DMS79 (cell line): ENCODE measurements at places on chromosomes 3 and 15.

DNA sequence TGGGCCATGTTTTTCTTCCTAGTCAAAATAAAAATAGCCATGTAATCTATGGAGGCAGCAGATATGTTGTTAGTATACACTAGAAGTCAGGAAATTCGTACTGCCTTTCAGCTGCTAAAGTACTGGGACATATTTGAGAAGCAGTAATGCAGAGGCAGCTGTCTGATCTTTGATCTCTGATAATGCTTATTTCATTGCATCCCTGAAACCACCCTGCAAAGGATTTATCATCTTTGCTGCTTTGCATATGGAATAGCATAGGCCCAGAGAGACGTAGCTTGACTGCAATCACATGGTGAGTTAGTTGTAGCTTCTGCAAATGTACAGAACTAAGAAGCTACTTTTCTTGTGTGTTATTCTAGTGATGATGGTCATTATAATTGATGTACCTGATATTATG is 52.4 kb downstream of the RBM6 start:
- no peak for DNase-seq

DNA sequence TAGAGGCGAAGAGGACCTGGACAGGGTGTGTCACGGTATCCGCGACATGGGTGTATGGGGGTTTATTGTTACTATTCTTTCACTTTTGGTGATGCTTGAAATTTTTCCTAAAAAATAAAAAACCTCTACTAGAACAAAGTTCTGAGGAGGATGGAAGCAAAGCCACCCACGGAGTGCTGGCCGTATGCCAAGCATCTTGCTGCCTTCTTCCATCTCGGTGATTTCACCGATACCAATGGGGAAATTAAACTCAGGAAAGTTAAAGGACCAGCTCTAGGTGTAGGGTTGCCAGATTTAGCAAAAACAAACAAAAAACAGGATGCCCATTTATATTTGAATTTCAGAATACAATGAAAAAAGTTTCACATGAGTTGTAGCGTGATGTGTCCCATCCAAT is 33.9 kb downstream of the SMAD6 start:
- DNase-seq = no peak

DNA sequence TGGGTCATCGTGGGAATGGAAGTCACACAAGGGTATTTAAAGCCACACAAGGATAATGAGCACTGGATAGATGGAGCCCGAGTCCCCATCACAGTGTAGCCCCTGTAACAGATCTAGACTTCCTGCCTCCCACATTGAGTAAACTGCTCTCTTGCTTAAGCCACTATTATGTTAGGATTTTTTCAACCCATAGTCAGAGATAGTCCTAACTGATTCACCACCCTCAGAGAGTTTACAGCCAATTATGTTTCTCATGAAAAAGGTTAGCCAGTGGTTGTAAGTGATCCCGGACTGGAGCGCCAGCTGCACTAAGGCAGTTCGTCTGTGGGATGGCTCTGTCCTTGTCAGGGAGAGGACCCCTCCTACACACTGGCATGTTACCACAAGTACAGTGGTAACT is 77.0 kb downstream of the KLF13 start:
- no peak for DNase-seq

GRCh38 chr15:55282284-55282833 is 7.3 kb downstream of the RAB27A start:
- DNase-seq = no peak

DNA sequence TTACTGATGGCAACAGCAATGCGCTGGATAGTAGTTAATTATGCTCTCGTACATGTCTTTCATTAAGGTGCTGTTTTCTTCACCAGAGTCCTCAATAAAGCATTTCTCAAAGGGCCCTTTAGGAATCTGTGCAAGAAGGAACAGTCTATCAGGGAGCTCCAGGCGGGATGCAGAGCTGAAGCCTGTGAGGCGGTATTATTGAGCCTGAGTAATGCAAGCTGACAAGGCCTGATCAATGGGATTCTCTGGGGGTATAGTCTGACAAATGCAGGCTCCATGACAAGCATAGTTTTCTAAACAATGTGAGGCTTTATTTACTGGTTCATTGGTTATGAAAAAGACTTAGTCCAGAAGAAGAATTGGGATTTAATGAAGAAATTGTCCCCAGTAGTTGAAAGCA is 530.9 kb upstream of the CBLB start:
- no peak for DNase-seq

- DNase-seq = no peak
These were observed 85.9 kb downstream of the AQR start for GRCh38 chr15:34883633-34884032.

GRCh38 chr3:8802256-8802655 is 32.8 kb upstream of the OXTR start:
- no peak for DNase-seq

- no peak for DNase-seq
These were observed 73.3 kb downstream of the SETMAR start for GRCh38 chr3:4376499-4376898.

DNA sequence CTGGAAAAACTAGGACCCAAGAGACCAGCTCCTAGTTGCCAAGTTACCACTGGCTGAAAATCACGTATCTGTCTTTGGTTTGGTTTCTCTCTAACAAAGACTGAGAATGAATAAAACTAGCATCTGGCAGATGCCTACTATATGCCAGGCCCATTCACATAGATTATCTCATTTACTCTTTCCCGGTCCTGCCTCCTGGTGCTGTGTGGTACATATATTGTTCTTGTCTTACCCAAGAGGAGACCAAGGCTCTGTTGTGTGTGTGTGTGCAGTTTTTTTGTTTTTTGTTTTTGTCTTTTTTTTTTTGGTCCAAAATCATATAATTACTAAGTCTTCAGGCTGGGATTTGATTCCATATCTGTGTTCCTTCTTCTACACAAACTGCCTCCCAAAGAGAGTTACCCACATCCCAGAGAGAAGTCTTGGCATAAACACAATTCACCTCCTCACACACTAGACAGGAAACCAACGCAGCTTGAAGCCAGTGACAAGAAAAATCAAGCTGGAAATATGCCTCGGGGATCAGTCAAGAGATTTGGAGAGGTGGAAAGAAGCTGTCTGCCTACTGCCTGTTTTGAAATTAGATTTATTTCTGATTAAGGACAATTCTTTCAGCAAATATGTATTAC is 891 bp downstream of the AHSG start:
- no peak for DNase-seq

DNA sequence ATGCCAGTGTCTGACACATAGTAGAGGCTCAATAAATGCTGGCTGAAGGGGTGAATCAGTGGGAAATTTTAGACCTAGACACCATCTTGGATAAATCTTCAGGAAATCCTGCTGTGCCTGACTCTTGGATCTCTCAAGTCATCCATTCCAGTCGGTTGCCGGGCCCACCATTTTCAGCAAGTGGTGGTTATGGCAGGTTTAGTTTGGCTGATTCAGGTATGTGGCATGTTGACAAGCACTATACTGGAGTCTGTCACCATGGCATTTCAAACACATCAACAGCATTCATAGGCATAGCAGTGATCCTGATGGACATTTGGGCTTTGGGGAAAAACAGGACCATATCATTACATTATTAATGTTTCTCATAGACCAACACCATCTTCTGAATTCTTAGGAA is 25.7 kb upstream of the APH1B start:
- no peak for DNase-seq

DNA sequence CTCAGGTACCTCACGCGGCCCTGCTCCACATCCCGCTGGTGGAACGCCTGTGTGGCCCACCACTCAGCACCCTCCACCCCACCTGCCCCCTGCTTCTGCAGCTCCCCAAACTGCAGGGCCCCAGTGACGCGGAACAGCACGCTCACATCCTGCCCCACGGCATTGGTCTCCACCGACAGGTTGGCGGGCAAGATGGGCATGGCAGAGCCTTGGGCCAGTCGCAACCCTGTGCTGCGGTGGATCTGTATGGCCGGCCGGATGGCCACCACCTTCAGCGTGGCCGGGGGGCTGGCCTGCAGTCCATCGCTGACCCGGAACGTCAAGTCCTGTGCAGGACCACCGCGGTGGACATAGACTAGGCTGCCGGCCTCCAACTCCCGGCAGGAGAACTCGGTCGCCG is 23.8 kb downstream of the CSPG4 start:
- no peak for DNase-seq

- DNase-seq = no peak
These were observed 198.4 kb downstream of the WNT5A start for GRCh38 chr3:55288657-55289056.

GRCh38 chr3:165390166-165390565 is 194.0 kb upstream of the SLITRK3 start:
- no peak for DNase-seq

- no peak for DNase-seq
These were observed 84.0 kb upstream of the PXYLP1 start for GRCh38 chr3:141147657-141148056.

DNA sequence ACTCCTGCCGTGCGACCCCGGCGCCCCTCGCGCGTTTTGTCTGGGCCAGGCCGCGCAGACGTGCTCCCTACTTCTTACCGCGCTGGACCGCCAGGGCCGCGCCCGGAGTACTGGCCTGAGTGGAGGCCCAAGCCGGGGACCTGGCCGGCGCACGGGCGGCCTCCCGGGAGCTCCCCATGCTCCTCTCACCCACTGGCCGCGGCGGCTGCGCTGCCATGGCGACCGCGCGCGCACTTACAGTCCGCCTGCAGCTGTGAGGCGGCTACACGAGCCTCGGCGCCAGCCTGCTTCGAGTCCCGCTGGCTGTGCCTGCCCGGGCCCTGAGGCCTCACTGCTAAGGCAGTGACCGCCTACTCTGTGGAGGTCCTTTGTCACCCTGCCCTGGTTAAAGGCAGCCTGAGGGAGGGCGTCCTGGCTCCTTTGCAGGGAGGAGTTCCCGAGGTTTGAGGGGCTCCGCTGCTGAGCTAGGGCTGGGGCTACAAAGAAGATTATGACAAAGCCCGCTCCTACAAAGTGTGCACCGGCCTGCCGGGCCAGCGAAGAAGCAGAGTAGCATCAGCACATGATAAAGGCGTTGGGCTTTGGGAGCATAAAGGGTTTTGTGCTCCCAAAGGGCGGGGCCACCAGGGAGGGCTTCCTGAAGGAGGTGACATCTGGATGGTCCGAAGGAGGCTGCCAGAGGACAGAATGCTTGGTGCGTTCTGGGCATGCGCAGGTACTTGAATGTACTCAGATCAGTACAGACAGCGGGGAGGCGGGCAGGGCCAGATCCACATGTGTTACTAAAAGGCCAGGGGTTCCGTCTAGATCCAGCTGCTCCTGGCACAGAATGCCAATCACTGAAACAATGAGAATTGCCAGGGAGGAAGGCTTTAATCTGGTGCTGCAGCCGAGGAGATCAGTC is at the start of the genes LRRC34 and LRRIQ4:
LRRC34 (minus strand) TSS at position 573 of the 904 bp plus-strand sequence; CDS start at position 217, 356 bp downstream.
LRRIQ4 (plus strand) TSS at position 539 of the 904 bp plus-strand sequence. CDS start 9,052 bp downstream, outside the sequence.
- peak; percentile 86 for DNase-seq
